ENCODE measurements at places on chromosomes 5 and 9.

GRCh38 chr5:57586649-57587048, 104.0 kb upstream of the ACTBL2 start:
- DNase-seq, result no peak

- no peak for DNase-seq
Observed at GRCh38 chr9:113807173-113808061, 68.7 kb upstream of the ZNF618 start.

GRCh38 chr9:98570055-98570454, 138.7 kb downstream of the GABBR2 start:
- DNase-seq, result no peak

DNA sequence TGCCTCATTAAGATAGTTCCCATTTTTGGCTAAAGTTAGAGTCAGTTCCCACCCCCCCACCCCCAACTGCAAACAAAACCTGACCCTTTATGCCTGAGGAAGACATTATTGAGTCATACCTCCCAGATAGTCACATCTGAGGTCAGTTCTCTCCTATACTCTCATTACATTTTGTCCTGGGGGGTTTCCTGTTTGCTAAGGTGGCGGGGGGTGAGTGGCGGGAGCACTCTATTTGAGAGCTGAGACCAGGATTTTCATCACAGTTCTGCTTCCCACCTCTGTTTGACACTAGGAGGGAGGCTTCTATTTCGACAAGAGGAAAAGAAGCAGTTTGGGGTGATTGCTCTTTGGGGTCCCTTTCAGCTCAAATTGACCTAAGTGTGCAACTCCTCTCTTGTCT, 59.4 kb upstream of the ICE1 start:
- DNase-seq, result no peak

DNA sequence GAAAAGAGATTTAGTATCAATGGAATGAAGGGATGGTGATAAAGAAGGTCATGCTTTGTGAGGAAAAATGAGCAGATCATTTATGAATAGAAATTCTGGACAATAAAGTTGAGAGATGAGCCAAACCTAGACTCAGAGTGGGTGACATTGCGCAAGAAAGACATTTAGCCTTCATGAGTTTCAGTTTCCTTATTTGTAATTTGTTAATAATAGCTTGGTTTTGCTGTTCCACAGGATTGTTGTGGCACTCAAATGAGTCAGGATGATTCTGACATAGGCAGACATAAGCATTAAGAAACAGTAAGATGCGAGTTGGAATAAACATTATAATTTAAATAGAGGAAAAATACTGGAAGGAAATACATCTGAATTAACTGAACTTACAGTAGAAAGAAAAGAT, 34.8 kb downstream of the ITGA2 start:
- DNase-seq, result no peak

GRCh38 chr5:63194126-63194525, 615.5 kb downstream of the LRRC70 start:
- no peak for DNase-seq

GRCh38 chr5:14925326-14925725, 53.7 kb upstream of the ANKH start:
- no peak for DNase-seq

DNA sequence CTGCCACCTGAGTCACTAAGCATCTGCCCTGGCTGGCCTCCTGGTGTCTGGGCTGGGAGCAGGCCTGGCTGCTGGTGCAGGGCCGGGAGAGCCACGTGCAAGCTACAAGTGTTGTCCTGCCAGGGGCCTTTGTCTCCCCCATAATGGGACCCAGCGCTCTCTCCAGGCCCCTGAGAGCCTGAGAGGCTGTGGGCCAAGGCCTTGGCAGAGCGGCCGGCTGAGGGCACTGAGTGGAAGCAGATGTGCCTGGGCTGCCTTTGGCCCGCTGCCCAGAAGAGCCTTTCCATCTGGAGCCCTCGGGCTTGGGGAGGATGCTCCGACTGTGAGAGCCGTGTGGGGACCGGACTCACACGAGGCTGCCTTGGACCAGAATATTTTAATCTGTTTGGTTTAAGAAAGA, 185.5 kb downstream of the RGS3 start:
- DNase-seq, result no peak

DNA sequence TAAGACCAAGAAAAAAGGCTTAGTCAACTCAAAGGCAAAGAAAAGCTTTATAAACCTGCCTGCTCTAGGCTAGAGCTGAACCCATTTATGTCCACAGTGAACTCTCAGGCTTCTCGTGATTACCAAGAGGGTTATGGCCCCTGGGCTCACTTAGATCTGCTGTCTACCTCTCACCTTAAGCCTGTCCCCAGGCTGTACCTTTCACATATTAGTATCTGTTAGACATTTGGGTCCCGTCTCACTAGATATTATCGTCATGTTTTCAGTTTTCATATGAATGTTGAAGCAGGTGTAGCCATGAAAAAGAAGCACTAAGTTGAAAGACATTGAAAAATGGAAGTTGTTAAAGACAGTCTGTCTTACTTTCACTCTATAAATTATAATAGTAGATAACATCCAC, 75.2 kb upstream of the COX7C start:
- DNase-seq, result no peak

DNA sequence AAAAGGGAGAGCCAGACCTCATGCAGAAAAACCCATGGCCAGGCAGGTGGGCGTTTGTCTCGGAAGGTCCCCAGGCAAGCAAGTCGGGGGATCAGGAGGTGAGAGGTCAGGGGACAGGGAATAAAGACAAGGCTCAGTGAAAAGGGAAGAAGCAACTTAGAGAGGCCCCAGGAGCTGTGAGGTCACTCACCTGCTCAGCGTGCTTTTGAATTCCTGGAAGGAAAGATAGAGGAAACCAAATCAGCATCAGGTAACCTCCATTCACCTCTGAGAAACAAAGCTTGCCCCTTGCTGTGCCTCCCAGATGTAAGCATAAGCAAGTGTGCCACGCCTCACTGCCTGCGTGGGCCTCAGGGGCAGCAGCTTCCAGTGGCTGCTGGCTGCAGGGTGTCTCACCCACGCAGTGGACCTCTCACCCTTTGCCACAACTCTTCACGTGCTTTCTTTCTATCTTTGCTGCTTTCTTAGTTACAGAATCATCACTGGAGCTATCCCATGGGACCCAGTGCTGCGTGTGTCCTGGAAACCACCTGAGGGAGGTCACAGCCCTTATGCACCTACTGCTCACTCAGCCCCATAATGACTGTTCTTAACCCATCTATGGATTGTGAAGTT, 6.0 kb downstream of the TRIM7 start:
- DNase-seq, result no peak

- no peak for DNase-seq
Observed at GRCh38 chr5:88667496-88668201, 215.3 kb downstream of the MEF2C start.

DNA sequence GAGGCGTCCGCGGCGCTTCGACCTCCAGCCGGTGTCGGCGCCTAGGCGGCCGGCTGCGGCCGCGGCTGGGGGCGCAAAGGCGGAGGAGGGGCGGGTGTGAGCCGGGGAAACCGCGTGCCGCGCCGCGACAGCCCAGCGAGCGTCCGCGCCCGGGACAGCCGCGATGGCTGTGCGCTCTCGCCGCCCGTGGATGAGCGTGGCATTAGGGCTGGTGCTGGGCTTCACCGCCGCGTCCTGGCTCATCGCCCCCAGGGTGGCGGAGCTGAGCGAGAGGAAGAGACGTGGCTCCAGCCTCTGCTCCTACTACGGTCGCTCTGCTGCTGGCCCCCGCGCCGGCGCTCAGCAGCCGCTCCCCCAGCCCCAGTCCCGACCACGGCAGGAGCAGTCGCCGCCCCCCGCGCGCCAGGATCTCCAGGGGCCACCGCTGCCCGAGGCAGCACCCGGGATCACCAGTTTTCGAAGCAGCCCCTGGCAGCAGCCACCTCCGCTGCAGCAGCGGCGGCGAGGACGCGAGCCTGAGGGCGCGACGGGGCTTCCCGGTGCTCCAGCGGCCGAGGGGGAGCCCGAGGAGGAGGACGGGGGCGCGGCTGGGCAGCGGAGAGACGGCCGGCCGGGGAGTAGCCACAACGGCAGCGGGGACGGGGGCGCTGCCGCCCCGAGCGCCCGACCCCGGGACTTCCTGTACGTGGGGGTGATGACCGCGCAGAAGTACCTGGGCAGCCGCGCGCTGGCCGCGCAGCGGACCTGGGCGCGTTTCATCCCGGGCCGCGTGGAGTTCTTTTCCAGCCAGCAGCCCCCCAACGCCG, 605 bp downstream of the CHSY3 start:
- no peak for DNase-seq

- DNase-seq, result no peak
Observed at GRCh38 chr5:174801798-174802197, 77.4 kb downstream of the MSX2 start.

DNA sequence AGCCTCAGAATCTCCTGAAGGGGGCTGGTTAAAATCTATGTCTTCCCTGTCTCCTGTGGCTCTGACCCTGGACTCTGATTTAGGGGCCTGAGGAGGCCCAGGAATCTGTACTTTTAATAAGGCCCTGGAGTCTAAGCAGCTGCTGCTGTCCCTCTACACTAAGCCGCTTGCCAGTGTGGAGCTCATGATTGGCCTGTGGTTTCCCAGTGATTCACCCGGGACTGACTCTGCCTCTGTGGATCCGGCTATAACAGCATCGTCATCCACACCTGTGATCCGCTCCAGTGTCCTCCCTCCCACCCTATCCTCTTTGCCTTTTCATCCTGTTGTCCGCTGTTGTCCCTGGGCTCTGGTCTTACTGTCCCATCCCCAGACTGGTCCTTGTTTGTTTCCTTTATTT, 3.7 kb downstream of the SLC31A2 start:
- DNase-seq, result no peak

DNA sequence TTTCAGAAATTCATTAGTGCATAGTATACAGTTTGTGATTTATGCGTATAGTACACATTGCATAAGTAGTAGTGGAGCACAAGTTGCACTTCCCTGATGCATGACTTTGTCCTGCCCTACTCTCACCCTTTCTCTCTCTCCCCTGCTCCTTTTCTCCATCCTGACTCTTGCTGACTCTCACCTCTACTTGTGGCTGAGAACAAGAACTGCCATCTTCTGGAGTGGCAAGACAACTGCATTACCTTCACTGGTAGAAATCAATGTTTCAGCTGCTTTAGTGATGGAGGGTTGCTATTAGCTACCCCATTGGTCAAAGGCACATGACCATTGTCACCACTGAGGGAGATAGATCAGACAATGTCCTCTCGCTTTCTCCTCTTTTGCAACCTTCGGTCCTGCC, 26.9 kb downstream of the SPEF2 start:
- no peak for DNase-seq

DNA sequence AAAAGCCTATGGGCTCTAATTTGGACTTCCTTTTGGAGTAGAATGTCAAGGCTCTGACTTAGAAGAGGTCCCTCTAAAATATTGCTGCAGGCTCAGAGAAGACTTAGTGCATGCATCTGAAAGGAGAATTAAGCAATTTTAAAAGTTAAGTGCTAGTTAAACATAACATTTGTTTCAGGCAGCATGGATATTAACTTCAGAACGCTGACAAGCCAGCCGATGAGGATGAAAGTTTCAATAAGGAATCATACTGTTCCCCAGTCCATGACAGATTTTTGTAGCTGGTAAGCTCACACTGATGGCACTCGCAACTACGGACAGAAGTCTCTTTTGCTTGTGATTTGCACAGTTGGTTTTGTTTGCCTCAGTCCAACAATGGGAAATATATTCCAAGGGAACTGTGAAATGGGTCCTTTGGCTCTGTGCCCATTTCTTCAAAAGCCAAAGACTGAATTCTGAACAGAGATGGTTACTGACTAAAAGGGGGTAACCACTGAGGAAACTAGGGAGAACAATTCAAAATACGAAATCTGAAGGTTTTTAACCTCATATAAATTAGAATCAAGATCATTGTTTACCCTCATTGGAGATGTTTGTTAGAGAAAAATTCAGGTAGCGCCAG, 47.6 kb downstream of the DCP2 start:
- DNase-seq, result no peak

DNA sequence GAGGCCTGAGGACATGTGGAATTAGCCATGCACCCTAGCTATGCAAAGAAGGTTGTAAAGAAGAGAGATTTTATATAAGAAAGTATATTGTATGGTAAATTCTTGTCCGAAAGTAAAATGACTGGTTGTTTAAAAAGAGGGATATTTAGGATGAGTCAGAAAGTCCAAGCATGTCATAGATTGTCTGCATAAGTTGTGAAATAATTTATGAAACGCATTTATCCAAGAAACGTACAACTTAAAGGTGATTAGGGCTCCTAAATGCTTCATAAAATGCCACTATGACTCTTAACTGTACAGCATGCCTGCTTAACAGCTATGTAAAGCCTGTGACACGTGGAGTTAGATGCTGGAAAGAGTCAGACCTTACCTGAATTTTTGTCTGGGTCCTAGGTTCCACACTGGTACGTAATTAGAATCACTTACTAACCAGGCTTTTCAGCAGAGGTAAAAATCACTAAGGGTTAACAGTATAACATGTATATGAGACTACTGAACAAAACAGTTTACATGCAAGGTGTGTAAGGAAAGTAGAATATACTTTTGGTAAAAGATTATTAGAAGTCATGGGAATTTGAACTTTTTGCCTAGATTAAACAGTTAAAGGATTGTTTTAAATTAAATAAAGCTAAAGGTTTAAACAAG, 37.0 kb upstream of the ARL15 start:
- DNase-seq, result no peak

- DNase-seq, result no peak
Observed at GRCh38 chr5:124704594-124705284, 41.7 kb downstream of the ZNF608 start.

GRCh38 chr5:19987612-19988361, at the start of gene CDH18:
CDH18 (minus strand) TSS chr5:19988200; CDS start chr5:19838986, 149,214 bp downstream.
- DNase-seq, result no peak

DNA sequence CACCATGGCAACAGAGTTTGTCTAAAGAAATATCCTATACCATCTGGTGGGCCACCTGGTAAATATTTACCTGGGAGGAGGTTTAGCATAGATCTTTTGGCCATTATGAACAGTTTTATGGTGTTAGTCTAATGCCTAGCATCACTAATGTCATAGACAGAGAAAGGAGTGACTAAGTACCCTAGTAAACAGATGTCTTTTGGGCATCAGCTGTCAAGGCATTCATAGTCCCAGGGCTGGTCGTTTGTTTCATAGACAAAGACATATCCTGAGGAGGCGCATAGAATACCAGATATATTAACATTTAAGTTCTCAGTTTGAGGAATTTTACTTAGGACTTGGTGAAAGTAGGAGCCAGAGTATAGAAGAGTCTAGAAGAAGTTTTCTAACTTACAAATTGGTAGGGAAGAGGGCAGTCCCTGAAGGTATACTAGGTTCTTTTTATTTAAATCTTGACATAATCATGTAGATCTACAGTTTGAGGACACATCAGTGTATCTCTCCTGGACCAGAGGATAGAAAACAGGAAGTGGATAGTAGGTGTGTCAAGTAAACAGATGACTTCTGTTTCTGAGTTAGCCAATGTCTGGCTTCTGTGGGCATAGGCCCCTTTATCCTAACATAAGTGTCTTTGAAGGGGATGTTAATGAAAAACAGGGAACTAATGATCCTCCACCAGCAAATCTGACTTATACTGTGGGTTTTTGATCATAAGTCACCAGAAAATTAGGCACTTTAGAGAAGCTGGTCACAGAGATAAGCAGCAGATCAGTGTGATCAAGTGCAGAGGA, 105.0 kb upstream of the PRSS3 start:
- no peak for DNase-seq

DNA sequence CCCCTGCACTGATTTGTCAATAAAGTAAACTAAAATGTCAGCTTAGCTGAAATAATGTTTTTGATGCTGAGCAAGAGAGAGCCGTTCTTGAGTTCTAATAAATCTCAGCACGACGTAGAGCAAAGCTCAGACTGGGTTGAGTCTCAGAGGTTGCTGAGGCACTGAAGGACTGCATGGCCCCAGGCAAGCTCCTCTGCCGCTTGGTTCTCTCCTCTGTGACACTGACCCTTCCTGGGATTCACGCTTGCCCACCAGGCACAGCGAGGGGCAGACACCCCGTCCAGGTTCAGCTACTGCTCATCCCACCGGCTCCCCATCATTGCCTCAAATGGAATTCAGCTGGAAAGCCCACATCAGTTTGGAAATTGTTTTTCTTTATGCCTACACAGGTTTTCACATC, 129.8 kb downstream of the IRX2 start:
- no peak for DNase-seq

Data from cortex of kidney (tissue), 1 donor.